Motor neuron (in vitro differentiated cells): ENCODE measurements at places on chromosomes 5 and 9.

DNA sequence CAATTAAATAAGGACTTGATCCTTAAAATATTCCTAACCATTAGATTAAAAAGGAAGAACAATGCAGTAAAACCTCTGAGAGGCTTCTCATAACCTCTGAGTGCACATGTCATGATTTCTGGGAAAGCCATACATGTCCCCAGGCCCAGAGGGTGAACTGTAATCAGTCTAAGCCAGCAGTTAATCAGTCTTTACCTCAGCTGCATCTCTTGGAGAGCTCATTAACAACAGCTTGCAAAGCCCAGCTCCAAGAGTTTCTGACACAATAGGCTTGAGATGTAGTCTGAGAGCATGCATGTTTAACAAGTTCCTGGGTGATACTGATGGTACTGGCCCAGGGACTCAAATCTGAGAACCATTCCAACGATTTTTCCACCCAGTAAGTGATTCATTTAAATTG, 392.1 kb downstream of the DNAH5 start:
- peak; percentile 59 for ATAC-seq

- peak; percentile 72 for ATAC-seq
These were observed 753 bp downstream of the FANCC start for GRCh38 chr9:95316794-95317118.

- no peak for ATAC-seq
These were observed 1.3 kb downstream of the DMRT1 start for GRCh38 chr9:842635-843426.

DNA sequence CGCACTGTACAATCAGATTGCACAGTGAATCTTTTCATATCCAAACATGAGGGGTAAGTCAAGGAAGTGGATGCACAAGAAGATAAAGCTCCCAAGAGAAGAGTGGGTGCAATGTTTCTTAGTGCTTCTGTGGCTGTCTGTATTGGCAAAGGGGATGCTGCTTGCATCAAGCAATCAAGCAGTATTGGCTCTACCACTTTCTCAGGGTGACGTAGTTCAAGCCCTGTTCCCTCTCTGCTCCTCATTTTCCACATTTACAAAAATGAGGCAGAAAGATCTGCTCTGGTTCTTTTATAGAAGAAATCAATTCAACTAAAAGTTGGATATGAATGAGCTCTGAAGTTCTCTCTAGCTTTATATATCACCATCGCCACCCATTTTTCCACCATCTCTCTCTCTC, 2.3 kb downstream of the TNFSF8 start:
- no peak for ATAC-seq

GRCh38 chr9:126752376-126752775, 52.5 kb upstream of the ZBTB43 start:
- no peak for ATAC-seq

- ATAC-seq, result no peak
These were observed 26.6 kb downstream of the ERAP2 start for GRCh38 chr5:96902876-96903275.

- peak; percentile 78 for ATAC-seq
These were observed 9.1 kb upstream of the KIF12 start for GRCh38 chr9:114108016-114108833.

- ATAC-seq, result no peak
These were observed 93.5 kb upstream of the ATG10 start for GRCh38 chr5:81878333-81878732.

- peak; percentile 67 for ATAC-seq
These were observed 297.1 kb downstream of the GADD45G start for GRCh38 chr9:89901920-89902319.

- ATAC-seq, result no peak
These were observed 20.9 kb downstream of the KCTD16 start for GRCh38 chr5:144191531-144191930.
